Progenitor cell of endocrine pancreas (in vitro differentiated cells): ENCODE measurements at places on chromosomes 3 and 15. TPM values are rescaled to one million over a fixed set of nuclear protein-coding genes. Genes with fewer than 3 reads are reported as not detected.

MASP1 gene
- 0.60 and 1.6 TPM in 2 replicates for total RNA-seq

AP3B2 gene
- 13.2 and 14.4 TPM in 2 replicates for total RNA-seq

CCDC191 gene
- 15.6 and 15.9 TPM in 2 replicates for total RNA-seq

HHLA2 gene
- not detected in 2 replicates for total RNA-seq

LMCD1 gene
- 24.3 and 26.1 TPM in 2 replicates for total RNA-seq

ACTRT3 gene
- total RNA-seq = 2.1 and 2.6 TPM in 2 replicates

SCAMP5 gene
- total RNA-seq = 55.9 and 58.0 TPM in 2 replicates

- H3K4me3 ChIP-seq = no peak overlapping the region
- peak overlapping the region; percentile 47 for H3K27ac ChIP-seq
- H3K27me3 ChIP-seq = peaks cover 84% of the 10 kb centered on the region
These were observed 50.8 kb upstream of the PRR23E start for GRCh38 chr3:127141921-127142730.

DNA sequence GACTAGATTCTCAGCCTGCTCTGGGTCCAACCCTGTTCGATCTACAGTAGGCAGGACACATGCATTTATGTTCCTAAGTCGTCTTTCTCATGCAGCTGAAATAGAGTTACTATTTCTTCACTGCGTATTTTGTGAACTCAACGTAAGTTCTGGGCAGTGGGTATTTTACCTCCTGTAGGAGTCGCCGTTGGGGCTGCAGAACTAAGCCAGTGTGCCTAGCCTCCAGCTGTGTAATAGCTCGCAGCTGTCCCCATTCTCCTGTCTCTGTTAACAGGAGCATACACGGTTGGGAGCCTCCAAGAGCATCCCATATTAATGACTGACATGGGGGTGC lies 58.4 kb upstream of the HRH1 start:
- no peak overlapping the region for H3K27ac ChIP-seq
- H3K27me3 ChIP-seq = peaks cover 48% of the 10 kb centered on the region
- no peak for DNase-seq
- no peak overlapping the region for H3K4me3 ChIP-seq
- H3K4me1 ChIP-seq = no peaks in the 10 kb centered on the region
- no peaks in the 10 kb centered on the region for H3K36me3 ChIP-seq

- no peak for DNase-seq
- no peak within 1 kb of the TSS for H3K27ac ChIP-seq
- no peaks in the 10 kb centered on the region for H3K36me3 ChIP-seq
- no peak within 1 kb of the TSS for H3K4me3 ChIP-seq
- no peaks in the 10 kb centered on the region for H3K4me1 ChIP-seq
- H3K27me3 ChIP-seq = no peaks in the 10 kb centered on the region
These were observed at the start of gene OR5H15 for GRCh38 chr3:98166396-98166795. Gene OR5H15 (plus strand): TSS chr3:98166696. CDS start chr3:98168700, 2,004 bp downstream.

DNA sequence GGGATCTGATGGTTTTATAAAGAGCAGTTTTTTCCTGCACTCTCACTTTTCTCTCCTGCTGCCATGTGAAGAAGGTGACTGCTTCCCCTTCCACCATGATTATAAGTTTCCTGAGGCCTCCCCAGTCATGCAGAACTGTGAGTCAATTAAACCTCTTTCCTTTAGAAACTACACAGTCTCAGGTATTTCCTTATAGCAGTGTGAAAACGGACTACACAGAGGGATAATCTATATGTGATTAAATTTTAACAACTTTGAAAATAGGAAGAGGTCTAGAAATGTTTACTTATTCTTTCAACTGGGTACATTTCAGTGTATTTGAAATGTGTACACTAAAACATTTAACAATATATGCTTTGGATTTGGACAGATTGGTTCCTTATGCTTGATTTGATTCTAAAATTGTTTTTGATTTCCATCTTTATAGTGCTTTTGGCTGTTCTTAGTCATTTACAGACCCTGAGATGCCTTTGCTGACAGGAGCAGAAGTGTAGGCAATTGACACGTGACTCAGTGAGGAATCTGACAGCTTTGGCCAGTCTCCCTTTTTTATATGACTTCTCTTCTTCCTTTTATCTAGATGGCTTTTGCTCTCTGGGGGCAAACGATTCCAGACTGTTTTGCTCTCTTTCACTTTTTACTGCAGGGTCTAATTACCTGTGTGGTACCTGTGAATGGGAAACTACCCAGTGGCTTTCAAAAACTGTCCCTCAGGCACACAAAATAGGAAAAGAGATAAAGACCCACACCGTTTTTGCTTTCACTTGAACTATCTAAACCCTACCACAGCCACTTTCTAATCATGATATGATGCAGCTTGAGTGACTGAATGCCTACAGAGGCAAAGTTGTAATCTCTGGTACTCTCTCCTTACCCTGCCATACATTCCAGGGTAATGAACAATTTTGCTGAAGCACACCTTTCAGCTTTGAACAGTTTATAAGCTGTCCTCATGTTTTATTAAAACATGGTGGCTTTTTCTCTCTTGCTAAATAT lies 422.6 kb downstream of the ROBO1 start:
- no peak overlapping the region for H3K27ac ChIP-seq
- peaks cover 13% of the 10 kb centered on the region for H3K4me1 ChIP-seq
- no peaks in the 10 kb centered on the region for H3K27me3 ChIP-seq
- H3K4me3 ChIP-seq = no peak overlapping the region

GRCh38 chr15:46636206-46636605 lies 1001.4 kb downstream of the SQOR start:
- H3K27me3 ChIP-seq = no peaks in the 10 kb centered on the region
- no peak overlapping the region for H3K27ac ChIP-seq
- H3K4me3 ChIP-seq = no peak overlapping the region
- no peak for DNase-seq

GRCh38 chr15:64068133-64068532 lies 21.8 kb upstream of the DAPK2 start:
- H3K4me1 ChIP-seq = peaks cover 9% of the 10 kb centered on the region
- H3K36me3 ChIP-seq = peaks cover 7% of the 10 kb centered on the region
- no peaks in the 10 kb centered on the region for H3K27me3 ChIP-seq
- no peak for DNase-seq
- no peak overlapping the region for H3K27ac ChIP-seq

- H3K27me3 ChIP-seq = no peaks in the 10 kb centered on the region
- peaks cover 39% of the 10 kb centered on the region for H3K36me3 ChIP-seq
- DNase-seq = no peak
- no peak overlapping the region for H3K4me3 ChIP-seq
- H3K27ac ChIP-seq = peak overlapping the region; percentile 78
These were observed 10.1 kb downstream of the MCM2 start for GRCh38 chr3:127608362-127608718.

- H3K4me1 ChIP-seq = no peaks in the 10 kb centered on the region
These were observed 1.7 kb downstream of the INAFM2 start for GRCh38 chr15:40325188-40325587.

GRCh38 chr3:168314166-168314565 lies 218.4 kb upstream of the GOLIM4 start:
- H3K4me1 ChIP-seq = peaks cover 5% of the 10 kb centered on the region
- no peak overlapping the region for H3K27ac ChIP-seq
- H3K4me3 ChIP-seq = no peak overlapping the region
- no peak for DNase-seq
- H3K36me3 ChIP-seq = peaks cover 14% of the 10 kb centered on the region
- no peaks in the 10 kb centered on the region for H3K27me3 ChIP-seq

DNA sequence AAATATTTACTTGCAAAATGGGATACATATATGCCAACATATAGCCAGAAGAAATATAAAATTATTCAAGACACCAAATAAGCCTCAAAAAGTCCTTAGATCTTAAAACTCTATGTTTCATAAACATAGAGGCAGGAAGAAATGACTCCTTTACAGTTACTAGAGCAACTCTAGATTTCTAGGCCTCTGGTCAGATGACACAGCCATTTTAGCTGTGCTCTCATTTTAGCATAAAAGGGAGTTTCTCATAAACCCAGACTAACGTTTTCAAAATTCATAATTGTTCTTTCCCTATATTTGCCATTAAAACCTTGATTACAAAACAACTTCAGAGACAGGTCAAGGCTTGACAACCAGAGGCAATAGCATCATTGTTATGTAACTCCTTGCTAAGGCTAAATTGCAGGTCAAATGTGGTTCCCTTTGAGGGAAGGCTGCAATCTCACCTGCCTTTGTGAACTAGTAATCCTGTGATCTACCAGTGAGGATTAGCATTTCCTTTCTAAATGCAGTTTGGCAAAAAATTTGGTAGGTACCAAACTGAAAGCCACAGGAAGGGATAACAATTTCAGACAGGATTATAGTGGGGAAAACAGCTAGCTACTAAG lies 8.2 kb downstream of the THOC7 start:
- no peaks in the 10 kb centered on the region for H3K27me3 ChIP-seq
- peaks cover 9% of the 10 kb centered on the region for H3K36me3 ChIP-seq
- no peak overlapping the region for H3K27ac ChIP-seq
- no peak overlapping the region for H3K4me3 ChIP-seq
- DNase-seq = no peak

DNA sequence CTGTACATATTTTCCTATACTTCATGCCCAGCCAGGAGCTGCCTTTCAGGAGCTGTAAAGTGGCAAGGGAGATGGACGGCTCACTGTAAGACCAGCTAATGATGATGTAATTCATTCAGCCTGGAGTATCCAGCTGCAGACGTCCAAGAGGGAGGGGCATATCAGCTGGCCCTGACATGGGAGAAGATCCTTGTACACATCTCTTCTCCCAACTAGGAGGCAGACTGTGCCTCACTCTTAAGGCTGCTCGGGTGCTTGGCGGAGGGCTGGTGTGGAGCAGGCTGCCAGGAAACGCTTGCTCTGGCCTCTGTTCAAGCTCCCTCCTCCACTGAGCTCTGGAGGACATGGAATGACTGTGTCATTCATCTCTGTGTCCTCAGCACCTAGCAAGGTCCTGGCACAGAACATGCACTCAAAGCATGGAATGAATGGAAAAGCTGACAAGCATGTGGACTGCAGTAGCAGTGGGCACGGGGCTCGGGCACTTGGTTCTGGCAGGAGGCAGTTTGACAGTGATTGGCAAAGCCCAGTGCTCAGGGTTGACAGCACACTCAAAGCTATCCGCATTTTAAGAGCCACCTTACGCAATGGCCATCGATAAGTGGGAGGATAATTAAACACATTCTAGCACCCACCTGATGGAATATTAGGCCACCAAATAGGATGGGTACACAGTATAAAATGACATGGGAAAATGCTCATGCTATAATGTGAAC lies 72.4 kb downstream of the TBC1D2B start:
- no peaks in the 10 kb centered on the region for H3K27me3 ChIP-seq
- peaks cover 3% of the 10 kb centered on the region for H3K4me1 ChIP-seq
- no peak for DNase-seq
- H3K36me3 ChIP-seq = peaks cover 8% of the 10 kb centered on the region
- H3K27ac ChIP-seq = no peak overlapping the region

DNA sequence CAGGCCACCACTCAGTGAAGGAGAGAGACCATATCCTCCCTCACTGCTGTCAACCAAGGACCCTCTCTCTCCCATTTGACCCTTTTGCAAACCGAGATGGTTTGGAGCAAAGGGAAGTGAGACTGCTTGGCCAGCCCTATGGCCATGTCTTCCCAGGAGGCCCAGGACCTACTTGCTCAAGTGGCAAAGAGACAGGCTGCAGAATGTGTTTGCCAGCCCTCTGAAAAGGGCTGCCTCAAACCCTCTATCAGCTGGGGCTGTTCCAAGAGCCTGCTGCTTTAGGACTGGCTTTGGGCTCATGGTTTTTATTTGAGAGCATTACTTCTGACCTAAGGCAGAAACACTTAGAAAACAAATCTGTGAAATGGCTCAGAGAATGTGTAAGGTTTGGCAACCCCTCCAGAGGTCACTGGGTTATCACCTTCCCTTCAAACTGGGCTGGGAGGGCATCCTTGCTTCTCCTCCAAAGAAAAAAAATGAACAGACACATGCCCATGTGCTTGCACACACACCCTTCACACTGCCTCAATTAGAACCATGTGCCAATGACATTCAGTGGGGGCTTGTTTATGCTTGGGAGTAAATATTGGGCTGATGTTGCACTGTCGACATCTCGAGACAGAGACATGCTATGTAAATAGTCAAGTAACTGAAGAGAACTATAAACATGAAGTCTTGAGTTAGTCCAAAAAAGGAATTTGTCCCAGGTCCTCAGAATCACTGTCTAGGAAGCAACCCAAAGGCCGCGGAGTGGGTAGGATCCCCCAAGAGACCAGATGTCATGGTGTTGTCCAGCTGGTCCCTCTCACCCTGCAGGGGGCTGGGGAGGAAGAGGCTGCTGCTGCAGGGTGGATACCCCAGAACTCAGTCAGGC lies 49.8 kb upstream of the CTDSPL start:
- H3K4me1 ChIP-seq = no peaks in the 10 kb centered on the region
- H3K27me3 ChIP-seq = no peaks in the 10 kb centered on the region
- no peak overlapping the region for H3K4me3 ChIP-seq
- DNase-seq = no peak

DNA sequence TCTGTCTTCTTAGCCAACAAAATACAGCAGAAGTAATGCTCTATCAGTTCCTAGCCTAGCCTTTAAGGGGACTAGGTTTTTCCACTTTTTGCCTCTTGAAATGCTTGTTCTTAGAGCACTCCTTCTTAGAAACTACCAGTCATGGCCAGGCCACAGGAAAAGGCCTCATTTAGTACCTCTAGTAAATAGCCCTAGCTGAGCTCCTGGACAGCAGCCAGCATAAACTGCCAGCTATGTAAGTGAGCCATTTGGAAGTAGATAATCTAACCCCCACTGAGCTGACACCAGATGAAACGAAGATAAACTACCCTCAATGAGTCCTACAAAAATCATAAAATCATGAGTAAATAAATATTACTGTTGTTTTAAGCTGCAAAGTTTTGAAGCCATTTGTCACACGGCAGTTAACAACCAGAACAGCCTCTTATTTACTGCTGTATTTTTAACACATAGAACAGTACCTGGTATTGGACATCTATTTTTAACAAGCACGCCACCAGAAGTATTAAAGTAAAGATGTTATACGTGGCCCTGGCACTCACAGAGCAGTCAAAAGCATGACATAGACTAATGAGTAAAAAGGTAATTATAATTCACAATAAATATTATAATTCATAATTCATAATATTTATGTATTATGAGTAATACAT lies 12.0 kb downstream of the TBC1D5 start:
- no peak for DNase-seq
- H3K27ac ChIP-seq = no peak overlapping the region
- no peak overlapping the region for H3K4me3 ChIP-seq
- peaks cover 37% of the 10 kb centered on the region for H3K36me3 ChIP-seq
- H3K27me3 ChIP-seq = no peaks in the 10 kb centered on the region

GRCh38 chr3:48516571-48516970 lies 12.6 kb upstream of the SHISA5 start:
- no peak overlapping the region for H3K4me3 ChIP-seq
- peaks cover 1% of the 10 kb centered on the region for H3K36me3 ChIP-seq
- H3K27ac ChIP-seq = no peak overlapping the region

- no peak overlapping the region for H3K4me3 ChIP-seq
- DNase-seq = no peak
- H3K27me3 ChIP-seq = no peaks in the 10 kb centered on the region
- H3K4me1 ChIP-seq = peaks cover 7% of the 10 kb centered on the region
These were observed 110.4 kb downstream of the ADAMTSL3 start for GRCh38 chr15:83764201-83764838.
